GM23248 (cell line): ENCODE measurements at places on chromosomes 11 and 22.

DNA sequence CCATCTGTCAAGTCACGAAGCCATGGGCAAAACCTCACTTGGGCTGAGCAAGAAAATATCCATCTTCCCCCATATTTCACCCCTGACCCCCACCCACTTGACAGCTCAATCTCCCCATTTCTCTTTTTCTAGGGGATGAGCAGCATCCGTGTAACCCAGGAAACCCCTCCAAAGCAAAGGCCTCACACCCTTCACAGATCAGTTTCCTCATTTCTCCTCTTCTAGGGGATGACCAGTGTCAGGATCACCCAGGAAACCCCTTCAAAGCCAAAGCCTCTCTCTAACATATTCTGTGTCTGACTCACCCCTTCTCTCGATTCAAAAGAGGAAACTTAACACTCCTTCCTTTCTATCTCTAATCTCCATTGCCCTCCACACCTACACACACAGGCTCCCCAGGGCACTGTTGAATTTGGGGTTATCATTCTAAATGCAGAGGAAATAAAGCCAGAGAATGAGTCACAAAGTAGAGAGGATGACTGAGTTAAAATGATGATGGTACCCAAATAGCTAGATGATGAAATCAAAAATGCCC, 439.7 kb downstream of the BUD13 start:
- no peak for DNase-seq

DNA sequence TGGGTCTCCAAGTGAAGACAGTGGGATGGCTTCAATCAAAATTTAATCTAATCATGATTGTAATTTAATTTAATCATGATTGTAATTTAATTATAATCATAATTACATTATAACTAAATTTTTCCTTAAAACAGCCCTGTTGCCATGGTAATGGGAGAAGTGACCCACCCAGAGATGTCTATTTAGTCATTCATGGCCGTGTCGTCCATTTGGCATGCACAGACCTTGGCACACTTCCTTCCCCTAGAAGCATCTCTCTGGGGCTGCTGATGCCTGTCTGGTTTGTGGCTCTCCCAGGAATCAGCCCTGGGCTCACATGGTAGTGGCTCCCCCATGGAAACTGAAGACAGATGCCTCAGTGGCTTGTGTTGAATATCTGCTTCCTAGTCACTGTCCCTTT, 27.0 kb downstream of the P4HA3 start:
- peak; percentile 52 for DNase-seq

DNA sequence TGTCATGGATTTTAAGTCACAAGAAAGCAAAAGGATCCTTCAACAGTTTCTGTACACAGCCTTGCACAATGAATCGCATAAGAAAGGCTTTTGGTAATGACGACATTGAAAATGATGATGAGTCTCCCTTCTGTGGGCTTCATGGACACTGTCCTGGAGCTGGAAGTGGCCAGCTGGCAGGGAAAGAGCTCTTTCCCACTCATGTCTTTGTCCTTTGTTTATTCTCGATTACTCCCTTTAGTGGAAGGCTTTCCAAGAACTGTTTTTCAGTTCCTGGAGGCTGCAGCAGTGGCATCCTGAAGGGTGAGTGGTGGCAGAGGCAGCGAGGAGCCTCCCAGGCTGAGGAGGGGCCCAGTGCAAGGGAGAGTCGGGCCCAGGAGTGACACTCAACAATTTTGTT, 505.2 kb downstream of the NTM start:
- peak; percentile 73 for DNase-seq

DNA sequence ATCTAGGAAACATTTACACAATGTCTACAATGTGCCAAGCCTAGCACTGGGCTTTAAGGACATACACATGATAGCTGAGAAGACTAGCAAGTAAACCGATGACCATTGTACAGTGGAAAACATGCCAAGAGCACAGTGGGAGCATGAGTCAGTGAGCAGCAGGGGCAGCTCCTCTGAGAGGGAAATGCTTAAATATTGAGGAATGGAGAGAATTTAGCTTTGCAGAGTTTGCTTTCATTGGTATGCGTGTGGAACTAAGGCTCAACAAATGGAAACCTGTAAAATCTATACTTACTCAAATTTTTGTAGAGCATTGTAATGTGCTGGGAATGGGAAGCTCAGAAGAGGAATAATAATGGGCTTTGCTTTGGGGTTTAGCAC, 282.3 kb downstream of the ST3GAL4 start:
- peak; percentile 93 for DNase-seq

DNA sequence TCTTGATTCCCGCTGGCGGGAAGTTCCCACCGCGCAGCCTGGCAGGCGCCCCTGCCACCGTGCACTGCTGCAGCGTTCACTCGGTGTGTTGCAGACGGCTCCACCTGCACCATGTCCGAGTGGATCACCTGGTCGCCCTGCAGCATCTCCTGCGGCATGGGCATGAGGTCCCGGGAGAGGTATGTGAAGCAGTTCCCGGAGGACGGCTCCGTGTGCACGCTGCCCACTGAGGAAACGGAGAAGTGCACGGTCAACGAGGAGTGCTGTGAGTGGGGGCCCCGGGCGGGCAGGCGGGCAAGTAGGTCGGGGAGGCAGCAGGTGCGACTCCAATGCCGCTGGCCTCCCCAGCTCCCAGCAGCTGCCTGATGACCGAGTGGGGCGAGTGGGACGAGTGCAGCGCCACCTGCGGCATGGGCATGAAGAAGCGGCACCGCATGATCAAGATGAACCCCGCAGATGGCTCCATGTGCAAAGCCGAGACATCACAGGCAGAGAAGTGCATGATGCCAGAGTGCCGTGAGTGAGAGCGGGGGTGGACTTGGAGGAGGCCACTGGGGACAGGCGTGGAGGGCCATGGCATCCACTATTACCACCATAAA, 99.7 kb downstream of the RRAS2 start:
- DNase-seq = no peak

DNA sequence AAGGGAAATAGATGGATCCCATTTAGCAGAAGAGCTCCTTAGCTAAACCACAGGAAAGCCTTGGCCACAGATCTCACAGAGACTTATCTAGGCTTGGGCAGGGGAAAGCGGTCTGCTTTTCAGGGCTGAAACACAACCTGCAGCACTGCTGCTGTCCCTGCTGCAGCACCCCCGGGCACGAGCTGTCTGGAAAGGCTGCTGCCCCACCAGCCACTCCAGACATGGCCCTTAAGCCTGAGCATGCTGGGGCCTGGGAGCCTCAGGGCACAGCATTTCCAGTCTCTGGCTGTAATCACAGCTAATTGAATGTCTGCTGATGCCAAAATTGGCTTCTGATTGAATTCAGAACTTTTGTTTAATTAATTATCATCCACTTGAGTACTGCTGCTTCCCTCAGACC, 115.0 kb downstream of the TMPRSS5 start:
- DNase-seq = no peak

DNA sequence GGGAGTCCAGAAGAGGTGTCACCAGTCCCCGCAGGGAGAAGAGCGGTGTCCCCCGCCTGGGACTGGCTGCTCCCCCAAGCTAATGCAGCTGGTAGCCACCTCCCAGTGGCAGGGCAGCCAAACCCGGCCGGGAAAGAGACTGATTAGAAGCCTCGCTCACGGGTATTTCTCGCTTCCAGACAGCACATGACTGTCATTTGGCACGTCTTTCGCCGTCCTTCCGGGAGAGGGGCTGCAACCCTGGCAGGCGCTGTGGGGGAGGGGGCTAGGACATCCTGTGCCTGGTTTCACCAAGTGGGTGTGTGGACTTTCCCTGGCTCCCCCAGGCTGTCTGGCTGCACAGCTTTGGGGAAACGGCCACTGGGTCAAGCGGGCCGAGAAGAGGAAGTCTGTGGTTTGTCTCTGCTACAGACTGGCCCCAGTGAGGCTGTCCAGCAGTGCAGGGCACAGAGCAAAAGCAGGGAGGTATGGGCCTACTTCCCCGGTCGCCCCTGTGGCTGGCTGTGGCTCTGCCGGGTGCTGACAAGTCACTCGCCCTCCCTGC, 3.8 kb downstream of the CD81 start:
- DNase-seq = peak; percentile 56

DNA sequence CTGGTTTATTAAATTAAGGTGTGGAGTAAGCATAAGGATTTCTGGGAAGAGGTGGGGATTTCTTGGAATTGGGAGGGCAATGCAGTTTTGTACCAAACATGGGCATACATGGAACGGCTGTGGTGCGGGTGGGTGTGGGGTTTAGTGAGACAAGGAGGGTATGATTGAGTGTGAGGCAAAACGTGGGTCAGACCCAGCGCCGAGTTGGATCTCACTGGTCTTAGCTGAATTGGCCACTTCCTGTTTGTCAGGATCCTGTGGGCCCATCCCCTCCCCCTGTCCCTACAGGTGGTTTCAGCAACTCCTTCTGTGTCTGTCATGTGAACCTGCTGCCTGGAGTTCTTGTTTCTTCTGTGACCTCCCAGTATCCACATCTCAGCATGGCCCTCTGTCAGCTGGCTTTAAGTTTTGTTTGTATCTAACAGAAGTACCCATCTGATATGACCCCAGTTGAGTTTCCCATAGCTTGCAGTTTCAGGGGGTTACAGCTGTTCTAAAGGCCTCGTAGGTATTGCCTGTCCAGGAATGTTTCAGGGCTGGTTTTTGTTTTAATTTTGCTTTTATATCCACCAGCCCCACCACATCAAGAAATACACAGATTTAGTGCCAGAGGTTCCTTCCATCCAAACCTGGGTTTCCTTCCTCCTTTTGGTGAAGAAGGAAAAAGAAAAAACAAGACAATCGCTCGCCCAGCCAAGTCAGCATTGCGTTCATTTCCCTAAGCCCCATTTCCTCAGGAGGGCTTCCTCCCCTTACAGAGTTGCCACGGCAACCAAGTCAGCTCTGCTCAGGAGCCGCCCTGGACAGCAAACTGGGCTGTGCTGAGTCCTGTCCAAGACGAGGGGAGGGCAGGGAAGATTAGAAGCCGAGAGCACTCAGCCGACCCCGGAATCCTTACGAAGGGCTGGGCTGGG, 6.0 kb downstream of the APOL1 start:
- DNase-seq = no peak

GRCh38 chr11:17721242-17721999, 2.0 kb downstream of the MYOD1 start:
- peak; percentile 12 for DNase-seq

DNA sequence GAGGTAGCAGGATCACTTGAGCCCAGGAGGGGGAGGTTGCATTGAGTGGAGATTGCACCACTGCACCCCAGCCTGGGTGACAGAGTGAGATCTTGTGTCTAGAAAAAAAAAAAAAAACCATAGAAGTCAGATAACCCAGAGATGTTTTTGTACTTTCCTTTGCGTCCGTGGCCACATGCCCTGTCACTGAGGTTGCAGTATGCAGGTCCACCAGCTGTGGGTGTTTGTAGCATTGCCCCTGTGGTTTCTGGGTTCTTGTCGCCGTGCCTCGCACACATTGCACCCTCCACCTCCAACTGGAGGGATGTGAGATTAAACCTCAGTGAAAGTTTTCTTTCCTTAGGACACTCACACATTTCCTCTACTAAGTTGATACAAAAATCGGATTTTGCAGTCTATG, 70.3 kb downstream of the TNRC6B start:
- DNase-seq = no peak

GRCh38 chr11:115199481-115200069, 304.6 kb downstream of the CADM1 start:
- DNase-seq = peak; percentile 43

DNA sequence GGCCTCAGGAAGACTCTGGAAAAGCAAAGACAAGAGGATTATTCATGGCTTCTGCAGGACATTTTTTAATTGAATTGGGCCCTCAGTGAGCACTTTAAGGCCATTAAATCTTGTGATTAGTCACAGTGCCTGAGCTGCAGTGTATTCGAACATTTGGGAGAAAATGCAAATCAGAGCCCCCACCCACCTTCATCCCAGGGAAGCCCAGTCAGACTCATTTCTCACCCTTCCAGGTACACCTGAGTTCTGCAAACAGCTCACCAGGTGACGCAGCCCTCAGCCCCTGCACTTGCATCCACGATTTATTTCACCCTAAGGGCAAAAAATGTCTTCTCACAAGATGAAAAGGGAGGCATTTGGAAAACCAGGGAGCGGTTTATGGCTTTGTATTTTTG, 128.7 kb downstream of the MPPED1 start:
- no peak for DNase-seq

- no peak for DNase-seq
Observed at GRCh38 chr11:98104249-98104648, 916.5 kb upstream of the CNTN5 start.

DNA sequence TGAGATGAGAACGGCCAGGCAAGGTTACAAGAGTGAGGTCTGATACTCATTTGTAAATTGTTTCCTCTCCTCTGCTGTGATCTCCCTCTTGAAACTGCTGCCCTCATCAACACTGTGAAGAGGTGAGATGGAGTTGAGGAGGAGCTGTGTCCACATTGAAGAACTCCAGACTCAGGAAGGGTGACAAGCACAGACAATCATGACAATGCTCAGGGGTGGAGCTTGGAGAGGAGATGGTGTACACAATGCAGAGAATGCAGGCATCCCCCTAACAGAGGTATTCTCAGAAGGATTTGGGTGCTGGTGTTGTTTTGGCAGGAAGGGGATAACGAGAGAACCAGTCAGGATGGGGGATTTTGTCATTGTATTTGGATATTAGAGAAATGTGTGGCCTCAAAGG, 21.5 kb upstream of the MMP7 start:
- DNase-seq = no peak

GRCh38 chr11:18245396-18245795, 3.1 kb downstream of the SAA2 start:
- peak; percentile 61 for DNase-seq

GRCh38 chr11:47257517-47258316, at the start of gene NR1H3:
NR1H3 (plus strand) TSS chr11:47257996; CDS start chr11:47259217, 1,221 bp downstream.
- DNase-seq = peak; percentile 73
